ENCODE measurements at places on chromosomes 1 and 21.

GRCh38 chr1:3105167-3105863 lies 36.3 kb downstream of the PRDM16 start:
- no peak for DNase-seq

DNA sequence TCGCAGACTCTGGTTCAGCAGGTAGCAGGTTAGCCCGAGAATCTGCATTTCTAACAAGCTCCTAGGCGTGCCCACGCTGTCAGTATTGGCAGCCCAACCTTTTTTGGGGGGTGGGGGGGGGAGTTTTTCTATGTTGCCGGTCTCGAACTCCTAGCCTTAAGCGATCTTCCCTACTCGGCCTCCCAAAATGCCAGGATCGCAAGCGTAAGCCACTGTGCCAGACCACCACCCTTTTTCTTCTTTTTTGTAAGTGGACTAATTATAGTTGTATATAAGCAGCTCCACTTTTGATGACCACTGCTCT lies 480 bp upstream of the MIS18A start:
- DNase-seq: no peak

DNA sequence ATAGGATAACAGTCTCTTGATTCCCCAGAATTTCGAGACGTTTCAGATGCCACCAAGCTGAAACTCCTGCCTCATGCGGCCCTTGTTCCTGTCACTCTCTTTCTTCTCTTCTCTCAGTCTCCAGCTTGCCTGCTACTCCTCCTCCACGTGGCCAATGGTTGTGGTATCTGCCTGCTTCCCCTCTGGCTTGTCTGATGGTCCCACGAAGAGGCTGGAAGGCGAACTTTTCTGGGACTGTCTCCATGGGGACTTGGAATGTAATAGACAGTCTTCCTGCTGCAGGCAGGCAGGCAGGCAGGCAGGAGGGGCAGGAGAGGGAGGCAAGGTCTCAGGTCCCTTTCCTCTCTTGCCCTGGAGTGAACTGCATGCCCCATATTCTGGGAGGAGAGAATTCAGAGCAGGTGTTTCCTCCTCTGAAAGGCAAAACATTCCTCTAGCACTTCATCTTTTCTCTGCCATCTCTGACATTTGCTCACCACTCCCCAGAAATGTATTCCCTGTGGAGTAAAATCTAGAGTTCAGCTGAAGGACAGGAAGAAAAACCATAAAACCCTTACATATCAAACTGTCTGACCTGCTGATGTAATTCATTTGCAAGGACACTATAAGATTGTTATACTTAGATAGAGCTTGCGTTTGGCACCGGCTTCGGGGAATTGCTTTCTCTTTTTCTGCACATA lies 64.1 kb upstream of the GNG12 start:
- DNase-seq: no peak

- DNase-seq: no peak
Observed at GRCh38 chr1:167795810-167796740, 74.3 kb downstream of the MPZL1 start.

DNA sequence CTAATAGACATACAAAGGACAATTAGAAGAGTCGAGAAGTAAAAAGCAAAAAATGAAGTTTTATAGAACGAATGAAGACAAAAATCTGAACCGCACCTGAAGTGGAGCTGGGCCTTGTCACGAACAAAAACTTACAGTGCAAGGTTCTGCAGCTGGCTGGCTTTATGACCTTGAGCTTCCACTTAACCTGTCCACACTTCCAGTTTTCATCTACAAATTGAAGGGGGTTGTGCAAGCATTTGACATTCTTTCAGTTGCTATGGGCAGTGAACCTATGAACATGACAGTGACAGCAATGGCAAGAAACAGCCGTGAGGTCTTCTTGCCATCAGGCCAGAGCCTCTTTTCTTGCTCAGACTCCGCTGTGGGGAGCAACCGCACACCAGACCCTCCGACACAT lies 93.2 kb downstream of the DSCAM start:
- no peak for DNase-seq

DNA sequence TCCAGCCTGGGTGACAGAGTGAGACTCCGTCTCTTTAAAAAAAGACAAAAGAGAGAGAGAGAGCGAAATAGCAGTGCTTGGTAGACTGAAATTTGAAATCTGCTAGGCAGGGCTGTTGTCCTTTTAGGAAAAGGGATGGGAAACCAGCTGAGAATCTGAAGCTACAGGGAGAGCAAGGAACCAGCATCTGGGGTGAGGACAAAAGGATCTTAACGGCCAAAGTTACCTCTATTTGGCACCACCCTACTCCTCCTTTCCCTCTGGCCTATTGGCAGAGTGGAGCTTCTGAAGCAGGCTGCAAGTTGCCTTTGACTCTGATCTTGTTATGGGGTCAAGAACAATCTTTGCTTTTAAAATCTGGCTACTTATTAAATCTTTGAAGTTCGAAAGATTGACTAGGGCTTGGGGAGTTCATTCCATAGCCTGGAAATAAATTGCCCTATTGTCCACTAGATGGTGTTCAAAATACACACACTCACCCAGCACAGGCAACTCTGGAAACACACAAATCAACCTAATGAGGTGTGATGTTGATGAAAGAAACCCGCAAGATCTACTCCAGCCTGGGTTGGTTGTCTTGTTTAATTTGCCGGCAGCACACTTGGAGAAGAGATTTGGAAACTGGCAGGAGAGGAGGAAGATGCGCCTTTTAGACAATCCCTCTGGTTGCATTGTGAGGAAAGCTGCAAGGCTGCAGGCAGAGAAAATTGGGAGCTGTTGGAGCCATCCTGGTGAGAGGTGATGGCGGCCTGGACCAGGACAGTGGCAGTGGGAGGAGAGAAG lies 16.5 kb upstream of the PARP1 start:
- DNase-seq: peak; percentile 53

DNA sequence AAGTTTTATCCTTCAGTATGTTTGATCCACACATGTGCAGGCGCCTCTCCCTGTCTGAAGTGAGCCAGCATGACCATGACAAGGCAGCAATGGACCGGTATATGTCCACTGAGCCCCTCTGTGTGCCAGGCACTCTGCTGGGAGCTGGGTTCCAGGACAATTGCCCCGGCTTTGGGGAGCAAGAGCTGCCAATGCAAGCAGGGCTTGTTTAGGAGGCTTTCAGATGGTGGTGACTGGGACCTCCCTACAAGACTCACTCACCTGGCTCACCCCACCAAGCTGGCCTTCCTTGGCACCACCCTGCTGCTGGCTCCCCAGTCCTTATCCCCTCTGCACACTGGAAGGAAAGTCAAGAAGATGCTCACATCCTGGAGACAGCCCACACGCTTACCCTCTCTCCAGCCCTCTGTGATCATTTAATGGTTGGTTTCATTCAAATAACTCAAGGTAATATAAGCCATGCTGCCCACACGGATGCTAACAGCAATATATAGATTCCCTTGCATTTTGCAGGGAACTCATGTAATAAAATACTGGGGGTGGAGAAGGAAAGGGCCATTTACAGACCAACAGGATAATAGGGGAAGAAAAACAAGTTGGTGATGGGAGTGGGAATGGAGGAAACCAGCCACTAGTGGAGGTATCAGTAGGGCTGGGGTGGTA lies 23.6 kb downstream of the KCND3 start:
- no peak for DNase-seq
